ENCODE measurements at places on chromosomes 5 and 9.

DNA sequence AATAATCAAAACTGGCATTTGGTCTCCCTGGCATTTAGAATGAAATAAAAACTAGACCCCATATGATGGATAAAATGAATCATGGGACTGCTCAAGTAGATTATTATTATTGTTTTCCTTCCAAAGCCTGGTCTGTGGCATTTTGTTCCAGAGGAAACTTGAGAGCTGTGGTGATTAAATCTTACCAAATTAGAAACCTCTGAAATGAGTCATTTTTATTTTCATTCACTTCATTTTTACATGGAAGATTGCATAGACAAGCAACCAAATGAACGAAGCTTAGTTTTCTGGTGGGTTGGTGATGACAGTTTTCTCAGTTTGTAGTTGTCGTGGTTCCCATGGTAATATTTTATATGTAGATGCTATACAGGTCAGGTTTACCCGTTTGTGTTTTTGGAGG is 23.4 kb downstream of the PAM start:
- DNase-seq: no peak

DNA sequence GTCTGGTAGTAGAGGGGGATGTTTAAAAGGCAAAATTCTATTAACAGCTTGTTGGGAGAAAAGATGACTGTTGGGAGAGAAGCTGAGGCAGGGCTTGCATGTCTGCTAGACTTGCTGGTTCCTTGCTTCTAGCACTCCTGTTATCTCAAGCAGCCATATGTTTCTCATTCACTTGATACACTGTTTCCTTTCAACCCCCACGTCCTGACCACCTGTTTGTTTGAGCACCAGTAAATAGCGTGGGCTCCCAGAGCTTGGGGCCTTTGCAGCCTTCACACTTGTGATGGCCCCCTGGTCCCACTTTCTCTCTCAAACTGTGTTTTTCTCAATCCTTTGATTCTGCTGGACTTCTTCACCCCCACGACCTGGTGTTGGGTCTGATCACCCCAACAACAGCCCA is 111.7 kb upstream of the TMEM161B start:
- DNase-seq: no peak

- DNase-seq: no peak
Measured at GRCh38 chr5:75142566-75143136, 90.3 kb upstream of the GCNT4 start.

DNA sequence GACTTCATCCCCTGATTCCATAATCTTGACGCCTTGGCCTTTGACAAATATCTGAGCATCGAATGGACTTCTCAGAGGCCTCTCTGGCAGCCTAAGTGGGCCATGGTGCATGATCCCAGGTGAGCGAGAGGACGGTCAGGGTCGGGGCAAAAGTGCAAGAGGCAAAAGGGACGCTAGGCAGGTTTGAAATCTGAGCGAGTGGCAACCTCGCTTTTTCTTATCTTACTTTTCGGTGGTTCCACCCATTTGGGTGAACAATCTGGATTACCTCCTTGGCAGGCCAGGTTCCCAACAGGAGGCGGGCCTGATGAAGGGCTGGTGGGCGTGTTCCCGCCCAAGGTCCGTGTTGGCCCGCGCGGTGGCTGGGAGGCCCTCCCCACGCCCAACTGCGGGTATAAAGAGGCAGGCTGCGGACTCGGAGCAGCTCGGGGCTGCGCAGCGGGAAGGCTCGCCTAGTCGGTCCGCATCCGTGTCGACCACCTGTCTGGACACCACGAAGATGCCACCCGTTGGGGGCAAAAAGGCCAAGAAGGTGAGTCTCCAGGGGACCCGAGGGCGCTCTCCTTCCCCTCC is at the start of gene BHMT:
TSS of gene BHMT (plus strand) at position 423 of the 573 bp plus-strand sequence. CDS start at position 500, 77 bp downstream.
- no peak for DNase-seq
